NAMALWA (cell line): ENCODE measurements at places on chromosomes 12 and 14.

DNA sequence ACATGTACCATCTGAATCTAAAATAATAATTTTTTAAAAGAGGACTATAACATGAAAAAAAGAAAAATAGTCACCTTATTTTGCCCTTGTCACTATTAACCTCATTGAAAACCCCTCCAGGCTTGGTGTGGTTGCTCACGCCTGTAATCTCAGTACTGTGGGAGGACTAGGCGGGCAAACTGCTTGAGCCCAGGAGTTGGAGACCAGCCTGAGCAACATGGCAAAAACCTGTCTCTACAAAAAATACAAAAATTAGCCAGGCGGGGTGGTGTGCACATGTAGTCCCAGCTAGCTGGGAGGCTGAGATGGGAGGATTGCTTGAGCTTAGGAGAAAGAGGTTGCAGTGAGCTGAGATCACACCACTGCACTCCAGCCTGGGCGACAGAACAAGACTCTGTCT, 126.3 kb upstream of the KRAS start:
- DNase-seq: no peak

- DNase-seq: no peak
These were observed 30.7 kb upstream of the OR4E1 start for GRCh38 chr14:21704338-21704737.

- DNase-seq: no peak
These were observed 26.4 kb downstream of the ACTN1 start for GRCh38 chr14:68952531-68953195.

- no peak for DNase-seq
These were observed 753.3 kb downstream of the VRK1 start for GRCh38 chr14:97550463-97550862.

DNA sequence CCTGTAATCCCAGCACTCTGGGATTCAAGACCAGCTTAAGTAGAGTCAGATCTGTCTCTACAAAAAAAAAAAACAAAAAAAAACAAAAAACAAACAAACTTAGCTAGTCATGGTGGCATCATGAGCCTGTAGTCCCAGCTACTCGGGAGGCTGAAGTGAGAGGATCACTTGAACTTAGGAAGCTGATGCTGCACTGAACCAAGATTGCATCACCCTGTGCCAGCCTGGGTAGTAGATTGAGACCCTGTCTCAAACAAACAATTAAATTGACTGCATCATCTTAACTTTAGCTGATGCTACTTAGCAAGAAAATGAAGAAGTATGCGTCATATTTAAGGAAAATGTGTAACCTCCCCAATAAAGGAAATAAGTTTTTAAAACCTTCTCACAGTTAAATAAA, 136.6 kb upstream of the ATXN7L3B start:
- DNase-seq: peak; percentile 3

- DNase-seq: no peak
These were observed 300.5 kb downstream of the RMST start for GRCh38 chr12:97763113-97763512.

GRCh38 chr14:52987514-52987913, 36.7 kb upstream of the FERMT2 start:
- no peak for DNase-seq
